M059J (cell line): ENCODE measurements at places on chromosomes 4 and X. TPM values are rescaled to one million over a fixed set of nuclear protein-coding genes. Genes with fewer than 3 reads are reported as not detected.
A peak's percentile ranks its signal among the peaks of the same experiment; 100 is the strongest.

GRCh38 chrX:39582091-39582490 is 515.7 kb downstream of the BCOR start:
- peak; percentile 86 for DNase-seq

DNA sequence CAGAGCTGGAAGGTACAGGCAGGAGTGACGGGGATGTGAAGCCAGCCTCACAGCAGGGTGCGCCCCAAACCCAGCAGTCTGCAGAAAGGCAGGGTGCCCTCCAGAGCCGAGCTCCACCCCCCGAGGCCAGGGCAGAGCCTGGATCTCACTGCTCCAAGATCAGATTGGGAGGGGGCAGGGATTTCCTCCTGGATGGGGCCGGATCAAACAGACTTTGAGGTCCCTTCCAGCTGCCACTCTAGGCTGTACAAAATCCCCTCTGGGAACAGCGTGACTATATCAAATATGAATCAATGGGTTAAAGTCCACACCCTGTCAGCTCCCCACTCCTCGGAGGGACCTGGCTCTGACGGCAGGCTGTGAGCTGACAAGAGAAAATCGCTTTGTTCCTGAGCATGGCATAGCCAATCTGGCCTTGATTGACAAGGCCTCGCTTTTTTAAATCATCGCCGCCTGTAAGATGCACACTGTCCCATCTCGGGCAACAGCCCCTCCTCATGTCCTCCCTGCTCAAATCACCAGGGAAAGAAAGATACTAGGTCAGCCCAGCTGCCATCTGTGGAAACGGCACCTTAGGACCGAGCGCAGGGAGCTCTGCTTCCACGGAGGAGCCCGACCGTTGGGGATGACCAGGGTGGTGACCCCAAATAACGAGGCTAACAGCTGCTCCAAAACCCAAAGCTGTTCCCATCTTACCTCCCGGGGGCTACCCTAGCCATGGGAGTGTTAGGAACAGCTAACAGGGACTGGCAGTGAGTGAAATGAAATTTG is 39.9 kb downstream of the PSAPL1 start:
- no peak for DNase-seq

DNA sequence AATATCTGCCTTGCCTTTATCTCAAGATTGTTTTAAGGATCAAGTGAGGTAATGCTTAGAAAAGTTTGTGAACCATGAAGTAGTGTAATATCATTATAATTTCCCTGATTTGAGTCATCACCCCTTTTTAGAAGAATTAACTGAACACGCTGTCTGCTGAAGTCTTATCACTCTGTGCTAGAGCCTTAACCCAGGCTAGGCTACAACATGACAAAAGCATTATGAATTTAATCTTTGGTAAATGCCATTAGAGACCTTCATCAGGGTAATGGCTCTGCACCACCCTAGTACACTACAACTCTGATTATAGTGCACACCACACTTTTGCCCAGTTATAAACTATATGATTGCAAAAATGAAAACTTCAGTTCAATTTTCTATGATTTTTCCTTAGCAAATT is 118.3 kb downstream of the ADGRL3 start:
- no peak for DNase-seq

DNA sequence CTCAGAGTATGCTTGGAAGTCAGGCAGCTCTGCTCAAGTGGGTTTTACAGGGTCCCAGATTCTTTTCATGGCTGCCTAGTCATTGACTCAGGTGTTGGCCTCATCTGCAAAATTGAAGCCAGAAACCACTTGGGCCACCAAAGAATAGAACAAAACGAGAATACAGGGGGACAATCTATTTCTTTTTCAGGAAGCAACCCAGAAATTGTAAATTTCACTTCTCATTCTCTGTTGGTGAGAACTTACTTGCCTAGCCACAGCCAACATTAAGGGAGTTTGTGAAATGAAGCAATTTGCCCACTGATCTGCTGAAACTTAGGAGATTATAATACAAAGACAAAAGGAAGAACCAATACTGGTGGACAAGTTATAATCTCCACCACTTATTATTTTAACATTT is 8.6 kb upstream of the TKTL2 start:
- no peak for DNase-seq

- no peak for DNase-seq
These were observed 234.1 kb downstream of the CPE start for GRCh38 chr4:165612936-165613335.

DNA sequence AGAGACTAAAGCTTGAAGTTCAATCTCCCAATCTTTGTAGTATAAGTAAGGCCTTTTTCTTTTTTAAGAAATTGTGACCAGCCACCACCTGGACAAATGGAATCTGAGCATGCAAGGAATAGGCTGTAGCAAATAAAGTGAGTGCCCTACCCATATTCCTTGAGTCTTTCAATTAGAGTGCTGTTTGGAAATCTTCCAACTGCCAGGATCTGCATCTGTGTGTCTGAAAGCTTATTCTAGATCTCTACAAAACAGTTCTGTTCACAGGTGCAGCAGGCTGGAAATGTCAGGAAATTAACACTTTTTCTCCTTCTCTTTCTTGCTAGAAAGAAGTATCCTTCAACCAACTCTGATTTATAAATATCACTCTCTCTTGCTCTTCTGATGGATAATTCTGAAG is 76.7 kb upstream of the NDST3 start:
- DNase-seq: no peak

DNA sequence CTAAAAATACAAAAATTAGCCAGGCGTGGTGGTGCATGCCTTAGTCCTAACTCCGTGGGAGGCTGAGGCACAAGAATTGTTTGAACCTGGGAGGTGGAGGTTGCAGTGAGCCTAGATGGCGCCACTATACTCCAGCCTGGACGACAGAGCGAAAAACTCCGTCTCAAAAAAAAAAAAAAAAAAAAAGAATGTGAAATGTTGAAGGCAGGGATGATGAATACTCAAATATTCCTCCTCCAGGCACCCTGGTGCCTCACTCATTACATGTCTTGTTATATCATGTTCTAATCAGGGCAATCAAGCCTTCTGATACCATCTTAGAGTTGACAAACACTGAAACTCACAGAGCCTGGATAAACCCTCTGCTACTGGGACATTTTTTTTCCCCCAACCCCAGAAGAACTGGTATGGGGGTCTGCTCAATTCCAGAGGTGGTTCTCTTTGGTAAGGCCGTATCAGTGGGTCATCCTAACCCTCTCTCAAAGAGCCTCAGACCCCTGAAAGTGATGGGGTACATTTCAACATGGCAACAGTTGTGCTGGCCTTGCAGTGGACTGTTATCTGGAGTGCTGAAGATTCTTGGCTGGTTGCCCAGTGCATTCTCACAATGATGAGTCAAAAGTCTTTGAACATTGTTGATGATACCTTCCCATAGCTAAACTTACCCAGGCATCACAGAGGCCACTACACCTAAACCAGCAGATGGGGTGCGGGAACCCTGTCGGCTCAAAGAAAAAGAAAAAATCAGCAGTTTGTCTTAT is 2.4 kb upstream of the SH3KBP1 start:
- DNase-seq: peak; percentile 89

DNA sequence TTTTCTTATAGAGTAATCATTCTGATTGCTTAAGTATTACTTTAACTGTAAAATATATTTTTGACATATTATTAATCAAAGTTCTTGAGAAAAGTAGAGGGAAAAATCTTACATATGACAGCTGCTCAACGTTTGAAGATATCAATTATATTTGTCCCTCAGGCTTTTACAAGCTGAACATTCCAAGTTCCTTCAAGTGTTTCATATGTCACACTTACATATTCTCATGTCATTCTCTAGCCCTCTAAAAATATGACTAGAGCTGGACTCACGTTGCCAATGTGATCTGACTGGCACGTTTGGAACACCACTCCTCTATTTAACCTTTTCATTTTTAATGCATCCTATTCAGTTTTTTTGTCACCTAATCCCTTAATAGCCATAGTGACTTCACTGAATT is 492.9 kb downstream of the PCDH18 start:
- no peak for DNase-seq

Gene BEND4
- 0.12 and 0.17 TPM in 2 replicates for total RNA-seq

Gene AFF2
- 0.07 TPM in 1 of 2 replicates, not detected in the other for total RNA-seq
